CD4-positive, alpha-beta T cell treated with Interleukin-17A for 4 hours (primary cell): ENCODE measurements at places on chromosomes 7 and 10.

DNA sequence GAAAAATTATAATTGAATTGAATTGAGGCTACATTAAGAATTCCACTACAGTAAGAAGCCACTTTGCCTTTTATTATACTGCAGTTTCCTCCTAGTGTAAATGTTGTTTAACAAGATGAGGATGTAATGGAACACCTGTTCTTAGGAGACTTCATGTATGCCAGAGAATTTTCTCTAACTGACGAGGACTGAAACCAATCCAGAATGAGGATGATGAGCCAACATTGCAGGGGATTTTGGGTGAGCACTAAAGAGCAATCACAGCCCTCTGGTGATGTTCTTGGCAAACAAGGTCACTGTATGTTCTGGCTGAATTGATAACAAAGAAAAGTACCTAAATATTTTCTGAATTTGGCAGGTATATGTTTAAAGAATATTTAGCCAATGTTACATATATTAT, 60.9 kb downstream of the RELN start:
- no peak for DNase-seq

DNA sequence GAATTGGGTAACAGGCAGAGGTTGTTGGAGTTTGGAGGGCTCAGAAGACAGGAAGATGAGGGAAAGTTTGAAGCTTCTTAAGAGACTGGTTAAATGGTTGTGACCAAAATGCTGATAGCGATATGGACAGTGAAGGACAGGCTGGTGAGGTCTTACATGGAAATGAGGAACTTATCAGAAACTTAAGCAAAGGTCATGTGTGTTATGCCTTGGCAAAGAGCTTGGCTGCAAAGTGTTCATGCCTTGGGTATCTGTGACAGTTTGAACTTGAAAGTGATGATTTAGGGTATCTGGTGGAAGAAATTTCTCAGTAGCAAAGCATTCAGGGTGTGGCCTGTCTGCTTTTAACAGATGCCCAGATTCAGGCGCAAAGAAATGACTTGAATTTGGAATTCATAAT, 64.5 kb upstream of the EEPD1 start:
- DNase-seq = no peak

- no peak for DNase-seq
Observed at GRCh38 chr10:44312401-44312800, 72.5 kb downstream of the CXCL12 start.

DNA sequence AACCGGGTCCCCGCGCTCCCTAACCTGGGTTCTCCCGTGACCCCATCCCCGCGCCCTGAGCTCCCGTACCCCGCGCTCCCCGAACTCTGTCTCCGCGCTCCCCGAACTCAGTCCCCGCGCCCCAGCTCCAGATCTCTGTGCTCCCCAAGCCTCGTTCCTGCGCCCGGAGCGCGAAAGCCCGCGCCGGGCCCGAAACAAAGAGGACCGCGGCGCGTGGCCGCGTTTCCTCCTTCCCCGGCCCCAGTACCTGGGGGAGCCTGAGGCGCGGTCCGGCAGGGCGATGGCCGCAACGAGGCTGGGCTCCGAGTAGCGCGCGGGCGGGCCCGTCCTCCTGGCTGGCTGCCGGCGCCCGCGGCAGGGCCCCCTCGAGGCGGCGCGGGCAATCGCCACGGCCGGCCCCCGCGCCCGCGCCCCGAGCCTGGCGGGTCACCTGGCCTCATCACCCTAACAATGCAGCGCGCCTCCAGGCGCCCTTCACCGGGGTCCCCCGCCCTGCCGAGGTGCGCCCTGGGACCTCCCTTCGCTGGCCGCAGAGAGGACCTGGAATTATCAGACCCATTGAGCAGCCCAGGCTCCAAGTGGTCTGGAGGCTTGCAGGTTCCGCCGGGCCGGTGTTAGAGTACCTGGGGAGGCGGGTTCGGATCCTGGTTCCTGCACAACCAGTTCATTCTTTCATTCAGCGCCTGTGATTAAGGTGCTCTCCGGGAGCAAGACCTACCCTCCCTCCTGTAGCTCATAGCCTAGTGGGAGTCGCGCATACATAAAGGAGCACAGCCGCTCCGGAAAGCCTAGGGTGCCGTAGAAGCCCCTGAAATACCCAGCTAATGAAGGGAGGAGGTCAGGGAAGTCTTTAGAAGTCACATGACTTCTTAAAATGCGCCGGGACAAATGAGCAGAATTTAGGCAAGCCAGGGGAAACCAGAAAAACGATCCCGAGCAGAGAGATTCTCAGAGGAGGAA, at the start of gene TNS3:
Gene TNS3, minus strand, starts transcription at position 308 of the 960 bp plus-strand sequence. CDS start 142,475 bp downstream, outside the sequence.
- DNase-seq = no peak

DNA sequence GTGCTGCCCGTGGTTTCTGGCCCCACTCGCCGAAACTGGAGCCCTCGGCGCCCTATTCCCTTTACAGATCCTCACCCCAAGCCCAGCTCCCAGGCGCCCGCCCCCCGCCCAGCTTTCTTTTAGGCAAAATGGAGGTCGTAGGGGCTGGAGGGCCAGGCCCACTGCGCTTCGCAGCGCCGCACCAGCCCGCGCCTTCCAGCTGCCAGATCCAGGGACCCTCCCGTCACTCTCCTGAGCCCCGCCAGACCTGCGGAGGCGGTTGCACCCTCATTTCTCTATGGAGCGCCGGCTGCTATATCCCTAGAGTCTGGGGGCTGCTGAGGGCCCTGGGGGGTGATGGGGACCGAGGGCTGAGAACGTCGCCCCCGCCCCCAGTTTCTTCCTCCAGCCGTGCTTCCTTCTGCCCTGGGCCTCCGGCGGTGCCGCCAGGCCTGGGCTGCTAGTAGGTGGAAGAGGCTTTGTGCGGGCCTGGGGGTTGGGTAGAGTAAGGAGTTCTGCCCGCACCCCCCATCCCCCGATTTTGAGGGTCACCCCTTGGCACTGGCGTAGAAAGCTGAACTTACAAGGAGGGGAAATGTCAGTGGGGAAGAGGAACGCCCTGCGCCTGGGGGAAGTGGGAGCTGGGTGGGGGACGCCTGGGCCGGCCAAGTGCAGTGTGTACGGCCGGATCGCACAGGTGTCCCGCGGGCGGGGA, 1.0 kb downstream of the GNB2 start:
- DNase-seq = peak; percentile 42

DNA sequence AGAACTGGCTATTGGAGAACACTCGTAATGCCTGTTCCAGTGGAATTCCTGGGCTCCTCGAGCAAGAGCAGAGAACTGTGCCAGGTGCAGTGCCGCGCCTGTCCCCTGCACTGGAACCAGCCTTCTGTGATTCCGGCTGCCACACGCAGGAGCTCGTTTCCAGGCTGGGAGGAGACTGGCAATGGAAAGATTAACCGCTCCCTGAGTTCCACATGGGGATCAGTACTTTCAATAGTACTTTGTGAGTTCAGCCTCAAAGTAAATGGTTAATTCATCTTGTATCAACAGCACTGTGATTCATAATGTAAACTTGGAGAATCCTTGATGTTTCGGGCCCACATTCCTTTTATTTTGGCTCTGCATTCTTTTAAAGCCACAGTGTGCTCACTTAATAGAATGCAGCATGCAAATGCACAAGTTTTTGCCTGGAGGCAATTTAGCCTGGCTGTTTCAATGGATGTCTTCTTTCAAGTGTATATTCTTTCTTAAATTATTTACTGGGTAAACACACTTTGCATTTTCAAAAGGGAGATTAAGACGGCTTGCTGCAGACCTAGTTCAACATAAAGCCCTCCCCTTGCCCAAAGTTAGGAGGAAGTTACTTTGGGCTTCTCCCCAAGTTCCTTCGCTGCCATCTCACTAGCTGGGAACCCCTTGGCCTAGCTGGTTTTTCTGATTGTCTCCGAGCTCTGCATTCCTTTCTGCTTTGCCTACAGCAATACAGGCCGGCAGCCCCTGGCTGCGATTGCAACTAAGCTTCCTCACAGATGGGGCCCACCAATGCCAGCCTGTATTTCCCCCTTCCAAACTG, 138.1 kb upstream of the TCF7L2 start:
- DNase-seq = no peak

DNA sequence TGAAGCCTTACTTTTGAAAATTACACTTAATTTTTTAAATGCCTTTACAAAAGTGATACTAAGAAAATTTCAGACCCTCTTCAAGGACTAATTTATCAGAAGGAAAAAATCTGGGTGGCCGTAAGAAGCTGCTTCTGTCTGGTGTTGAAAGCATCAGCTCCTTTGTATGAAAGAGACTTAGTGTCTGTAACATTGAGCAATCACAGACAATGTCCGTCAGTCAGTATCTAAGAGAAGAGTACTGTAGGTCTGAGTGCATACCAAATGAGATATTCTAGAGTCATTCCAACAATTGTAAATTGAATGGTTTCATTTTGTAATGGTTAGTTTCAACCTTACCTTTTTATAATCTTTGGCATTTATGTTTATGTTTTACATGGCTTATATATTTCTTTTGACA, 11.1 kb upstream of the MDFIC start:
- no peak for DNase-seq

DNA sequence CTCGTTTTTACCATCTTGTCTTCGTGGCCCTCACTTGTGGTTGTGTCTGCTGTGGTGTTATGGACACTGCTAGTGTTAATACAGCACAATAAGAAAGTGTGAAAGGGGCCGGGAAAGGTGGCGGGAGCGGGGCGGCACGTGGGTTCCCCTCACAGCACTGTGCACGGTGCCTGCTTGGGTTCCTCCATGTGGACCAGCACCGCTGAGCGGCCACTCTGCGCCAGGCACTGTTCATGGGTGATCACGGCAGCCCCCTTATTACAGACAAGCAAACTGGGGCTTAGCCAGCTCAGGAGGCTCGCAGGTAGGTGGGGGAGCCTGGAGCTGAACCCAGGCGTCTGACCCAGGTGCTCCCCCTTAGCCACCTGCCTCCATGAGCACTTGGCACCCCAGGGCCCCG, 12.2 kb downstream of the SUN1 start:
- DNase-seq = no peak

- DNase-seq = no peak
Observed at GRCh38 chr10:80540981-80541750, 3.5 kb downstream of the SH2D4B start.

GRCh38 chr7:2757361-2757903, 69.4 kb downstream of the AMZ1 start:
- no peak for DNase-seq

DNA sequence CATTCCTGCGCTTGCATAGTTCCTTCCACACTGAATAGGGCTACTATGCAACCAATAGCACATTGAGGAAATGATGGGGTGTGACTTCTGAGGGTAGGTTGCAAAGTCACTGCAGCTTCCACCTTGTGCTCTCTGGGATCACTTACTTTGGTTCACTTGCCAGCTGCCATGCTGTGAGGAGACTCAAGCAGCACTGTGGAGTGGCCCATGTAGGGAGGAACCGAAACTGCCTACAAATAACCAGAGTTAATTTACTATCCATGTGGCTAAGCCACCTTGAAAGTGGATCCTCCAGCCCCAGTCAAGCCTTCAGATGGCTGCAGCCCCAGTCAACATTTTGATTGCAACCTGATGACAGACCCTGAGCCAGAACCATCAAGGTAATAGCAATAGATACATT, 64.3 kb downstream of the FAM204A start:
- DNase-seq = no peak

- DNase-seq = no peak
Observed at GRCh38 chr7:137881607-137882260, 35.0 kb upstream of the DGKI start.

GRCh38 chr7:128812514-128813168, 17.6 kb upstream of the FLNC start:
- no peak for DNase-seq

- DNase-seq = peak; percentile 97
Observed at GRCh38 chr10:25016376-25017153, at the start of gene THNSL1. Gene THNSL1 (plus strand): TSS chr10:25016612. CDS start chr10:25023224, 6,612 bp downstream.

GRCh38 chr10:114096864-114097263, 53.2 kb downstream of the ADRB1 start:
- no peak for DNase-seq

- no peak for DNase-seq
Observed at GRCh38 chr7:142607351-142607750, 141.9 kb upstream of the PRSS1 start.

GRCh38 chr7:151759591-151760042, 117.3 kb downstream of the PRKAG2 start:
- peak; percentile 72 for DNase-seq
